ENCODE measurements at places on chromosomes 11 and 22. TPM values are rescaled to one million over a fixed set of nuclear protein-coding genes. Genes with fewer than 3 reads are reported as not detected.

FAM180B gene
- total RNA-seq = not detected

RBMXL2 gene
- not detected for total RNA-seq

PNPLA3 gene
- 7.6 TPM for total RNA-seq

DNA sequence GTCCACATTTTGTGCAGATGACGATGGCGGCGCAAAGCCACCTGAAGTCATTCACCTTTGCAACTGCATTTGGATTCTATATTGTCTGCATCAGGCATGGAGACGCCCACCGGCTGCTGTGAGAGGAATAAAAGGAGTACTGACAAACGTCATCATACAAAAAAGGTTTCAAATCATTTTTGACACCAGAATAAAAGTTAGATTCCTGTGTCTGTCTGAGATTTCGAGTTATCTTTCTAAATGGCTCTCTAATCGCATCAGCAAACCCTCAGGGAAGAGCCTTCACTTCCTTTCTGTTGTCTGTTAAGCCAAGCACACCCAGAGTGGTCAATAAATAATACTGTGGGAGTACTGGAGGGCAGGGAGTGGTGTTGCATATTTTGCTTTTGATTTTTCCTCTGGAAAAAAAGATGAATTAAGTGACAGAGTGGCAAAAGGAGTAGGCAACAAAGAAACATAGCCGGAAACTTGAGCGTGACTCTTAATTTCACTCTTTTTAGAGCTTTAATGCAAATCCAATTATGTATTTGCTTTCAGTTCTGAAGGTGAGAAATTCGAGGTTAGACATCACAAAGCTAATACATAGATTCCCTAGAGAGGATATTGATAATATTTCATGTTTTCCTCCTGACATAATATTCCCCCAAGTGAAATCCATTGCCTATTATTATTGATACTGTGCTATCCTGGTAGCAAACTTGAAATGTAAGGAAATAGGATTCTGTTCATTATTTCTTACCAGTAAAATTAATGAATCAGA is 150.8 kb upstream of the MTMR2 start:
- DNase-seq = no peak

GRCh38 chr11:70040869-70041501 is 37.1 kb upstream of the ANO1 start:
- DNase-seq = no peak
